Forelimb muscle (tissue), 1 donor: ENCODE measurements at places on chromosomes 3 and 15. TPM values are rescaled to one million over a fixed set of nuclear protein-coding genes. Genes with fewer than 3 reads are reported as not detected.
A peak's percentile ranks its signal among the peaks of the same experiment; 100 is the strongest.

CHDH gene
- polyA plus RNA-seq = 1.00 TPM

- DNase-seq = peak; percentile 32
Observed at GRCh38 chr3:190424478-190425439, 24.9 kb downstream of the TMEM207 start.

CHRNA3 gene
- polyA plus RNA-seq = 0.29 TPM

ARID3B gene
- 4.2 TPM for polyA plus RNA-seq

LRRC49 gene
- polyA plus RNA-seq = 6.0 TPM
